ENCODE measurements at places on chromosomes 1 and 21.

DNA sequence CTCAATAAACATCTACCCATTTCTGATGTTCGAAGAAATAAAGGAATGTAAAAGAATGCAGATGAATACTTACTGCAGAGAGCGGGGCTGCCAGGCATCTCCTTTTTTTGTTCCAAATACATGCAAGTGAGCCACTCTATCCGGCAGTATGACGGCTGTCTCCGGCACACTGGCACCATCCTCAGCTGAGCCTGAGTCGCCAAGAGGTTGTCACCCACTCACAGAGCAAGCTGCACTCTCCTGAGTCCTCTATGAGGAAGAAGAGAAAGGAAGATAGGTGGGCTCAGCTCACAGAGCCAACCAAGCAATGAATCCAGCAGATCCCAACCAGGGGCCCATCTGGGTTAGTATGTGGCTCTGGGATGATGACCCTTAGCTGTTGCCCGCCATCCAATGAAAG, 65.3 kb downstream of the CD46 start:
- no peak for DNase-seq

GRCh38 chr1:16165073-16165364, 9.2 kb upstream of the EPHA2 start:
- no peak for DNase-seq

- peak; percentile 93 for DNase-seq
These were observed at the start of gene GABPB2 for GRCh38 chr1:151070474-151071276. Gene GABPB2, plus strand, starts transcription at chr1:151070761. Its CDS starts 17,429 bp downstream, at chr1:151088190.

DNA sequence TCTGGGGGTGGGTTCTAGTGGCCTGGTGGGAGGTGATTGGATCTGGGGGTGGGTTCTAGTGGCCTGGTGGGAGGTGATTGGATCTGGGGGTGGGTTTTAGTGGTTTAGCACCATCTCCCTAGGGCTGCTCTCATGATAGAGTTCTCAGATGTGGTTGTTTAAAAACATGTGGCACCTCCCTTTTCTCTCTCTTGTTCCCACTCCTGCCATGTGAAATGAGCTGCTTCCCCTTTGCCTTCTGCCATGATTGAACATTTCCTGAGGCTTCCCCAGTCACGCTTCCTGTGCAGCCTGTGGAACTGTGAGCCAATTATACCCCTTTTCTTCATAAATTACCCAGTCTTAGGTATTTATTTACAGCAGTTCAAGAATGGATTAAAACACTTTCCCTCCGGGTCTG, 327.3 kb upstream of the AJAP1 start:
- no peak for DNase-seq

DNA sequence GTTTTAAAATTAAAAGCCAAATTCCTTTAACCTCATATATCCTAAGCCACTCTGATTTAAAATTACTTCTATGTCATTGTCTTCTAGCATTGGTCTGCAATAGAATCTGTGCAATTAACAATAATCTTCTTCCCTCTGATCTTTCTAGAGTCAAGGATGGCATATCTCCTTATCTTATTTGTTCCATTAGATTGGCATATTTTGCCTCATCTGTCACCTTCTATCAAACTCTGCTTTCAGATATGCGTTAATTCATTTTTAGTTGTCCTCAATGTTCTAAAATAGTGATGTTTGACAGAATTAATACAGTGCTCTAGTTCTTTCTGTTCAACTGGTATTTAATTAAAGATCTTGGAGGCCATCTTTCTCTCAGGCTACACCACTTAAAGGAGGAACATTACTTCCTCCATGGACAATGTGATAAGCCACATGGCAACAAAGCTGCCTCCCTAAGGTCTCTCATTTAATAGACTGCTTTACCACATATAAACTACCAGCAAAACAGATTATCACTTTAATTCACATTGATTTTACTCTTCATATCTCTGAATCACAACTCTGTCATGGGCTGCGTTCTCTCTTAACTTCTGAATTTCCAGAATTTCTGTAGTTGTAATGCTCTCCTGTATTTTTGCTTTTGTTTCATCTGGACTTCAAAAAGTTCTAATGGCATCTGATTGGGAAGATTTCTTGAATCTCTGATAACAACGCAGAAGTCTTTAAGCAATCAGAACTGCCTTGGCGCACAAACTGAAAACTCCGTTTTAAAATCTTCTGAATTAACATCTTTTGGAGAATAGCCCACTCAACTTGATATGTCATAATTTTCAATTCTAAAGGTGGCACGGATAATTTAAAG, 2.8 kb downstream of the NRIP1 start:
- DNase-seq = no peak

- no peak for DNase-seq
These were observed 5.3 kb downstream of the SKI start for GRCh38 chr1:2233468-2233867.

- DNase-seq = no peak
These were observed 86.0 kb downstream of the LRRC53 start for GRCh38 chr1:74426208-74426937.

DNA sequence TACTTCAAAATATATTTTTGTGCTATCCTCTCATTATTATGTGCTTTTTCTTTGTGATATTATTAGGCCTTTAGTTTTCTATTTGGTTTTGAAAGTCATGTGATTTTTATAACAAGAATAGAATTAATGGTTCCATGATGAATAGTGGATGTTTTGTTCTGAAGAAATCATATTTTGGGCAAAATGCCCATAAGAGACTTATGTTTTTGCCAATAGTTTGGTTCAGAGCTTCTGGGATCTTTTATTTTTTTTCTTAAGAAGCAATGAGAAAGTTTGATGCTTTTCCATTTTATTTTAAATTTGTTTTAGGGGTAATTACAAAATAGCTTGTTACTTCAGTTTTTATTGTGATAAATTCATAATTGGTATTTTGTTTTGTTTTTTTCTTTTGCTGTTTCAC, 49.8 kb downstream of the LYPLAL1 start:
- DNase-seq = no peak

DNA sequence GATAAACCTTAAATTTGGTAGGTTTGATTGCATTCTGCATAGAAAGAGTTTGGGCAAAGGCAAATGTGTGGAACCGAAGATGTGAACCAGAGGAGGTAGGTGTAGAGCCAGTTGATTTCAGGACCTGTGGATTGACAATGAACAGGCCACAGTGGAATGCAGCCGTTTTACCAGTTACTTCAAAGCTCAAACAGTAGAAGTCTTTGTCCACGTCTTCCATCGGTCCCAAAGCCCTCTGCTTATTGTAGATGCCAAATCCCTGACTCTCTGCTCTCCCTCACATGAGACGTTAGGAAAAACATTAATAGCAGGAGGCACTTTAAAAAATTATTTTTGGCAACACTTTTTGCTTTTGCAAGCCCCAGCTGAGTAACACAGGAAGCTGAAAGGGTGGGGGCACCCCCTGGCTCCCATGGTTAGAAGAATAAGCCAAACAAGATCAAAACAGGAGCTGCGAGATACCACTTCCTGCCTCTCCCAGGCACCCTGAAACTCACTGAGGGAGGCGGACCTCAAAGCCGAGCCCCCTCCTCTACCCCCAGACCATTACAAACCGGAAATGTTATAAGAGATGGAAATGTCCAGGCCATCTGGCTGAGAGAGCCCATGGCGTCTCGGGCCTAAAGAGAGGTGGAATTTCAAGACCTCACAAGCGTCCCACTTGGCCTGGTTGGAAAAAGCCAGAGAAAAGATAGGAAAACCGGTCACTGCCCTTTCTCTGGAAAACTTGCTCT, 13.5 kb downstream of the TRAF3IP3 start:
- DNase-seq = peak; percentile 79

DNA sequence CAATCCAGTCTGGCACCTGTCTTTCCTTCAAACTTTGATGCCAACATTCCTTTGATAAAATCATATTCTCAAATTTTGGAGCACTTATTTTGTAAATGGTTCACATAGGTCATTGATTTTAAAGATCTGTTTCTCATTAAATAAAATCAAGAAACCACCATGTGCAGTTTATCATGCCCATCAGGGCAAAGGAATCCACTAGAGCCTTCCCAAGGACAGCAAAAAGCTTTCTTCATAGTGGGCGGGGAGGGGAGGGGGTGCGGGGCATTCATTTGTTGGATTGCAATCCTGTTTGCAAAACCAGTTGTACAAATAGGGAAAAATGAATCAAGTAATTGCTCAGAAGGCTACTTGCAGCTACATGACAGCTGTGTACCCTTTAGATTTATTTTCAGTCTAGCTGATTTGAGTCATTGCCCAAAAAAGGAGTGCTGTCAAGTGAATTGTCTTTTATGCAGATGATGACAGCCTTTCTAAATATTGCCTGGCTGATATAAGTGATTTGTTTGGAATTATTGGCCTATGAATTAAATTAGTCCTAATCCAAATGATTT, 23.0 kb downstream of the LRRC8B start:
- peak; percentile 53 for DNase-seq

- no peak for DNase-seq
These were observed 8.2 kb downstream of the THAP3 start for GRCh38 chr1:6632588-6633514.

GRCh38 chr1:64575881-64576676, 106.2 kb downstream of the CACHD1 start:
- DNase-seq = no peak

GRCh38 chr1:119729044-119729443, 17.3 kb downstream of the PHGDH start:
- no peak for DNase-seq

DNA sequence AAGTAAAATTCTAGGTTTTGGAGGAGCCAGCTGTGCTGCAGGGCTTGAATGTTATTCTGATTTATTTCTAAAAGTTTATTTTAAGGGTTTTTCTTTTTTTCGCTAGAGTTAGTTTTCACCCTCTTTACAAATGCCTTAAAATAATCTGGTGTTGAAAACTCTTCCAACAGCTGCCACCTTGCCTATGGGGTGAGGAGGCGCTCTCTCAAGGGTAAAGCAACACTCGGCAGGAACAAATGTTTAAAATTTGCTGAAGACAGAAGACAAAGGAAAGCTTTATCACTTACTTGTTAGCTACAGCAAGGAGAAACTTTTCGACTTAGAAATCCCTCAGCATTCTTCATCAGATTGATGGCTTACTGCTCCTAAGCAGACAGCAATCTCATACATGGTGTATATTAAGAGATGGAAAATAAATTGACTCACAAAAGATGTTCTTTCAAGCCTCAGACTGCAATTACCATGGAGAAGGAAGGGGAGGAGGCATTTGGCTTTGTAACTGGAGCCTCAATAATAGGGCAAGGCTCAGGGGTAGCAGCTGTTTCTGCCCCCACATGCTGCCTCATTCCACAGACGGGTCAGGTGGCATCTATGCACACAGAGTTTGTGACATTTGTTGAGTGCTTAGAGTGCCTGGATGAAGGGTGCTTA, 79.8 kb upstream of the RALGPS2 start:
- DNase-seq = no peak

DNA sequence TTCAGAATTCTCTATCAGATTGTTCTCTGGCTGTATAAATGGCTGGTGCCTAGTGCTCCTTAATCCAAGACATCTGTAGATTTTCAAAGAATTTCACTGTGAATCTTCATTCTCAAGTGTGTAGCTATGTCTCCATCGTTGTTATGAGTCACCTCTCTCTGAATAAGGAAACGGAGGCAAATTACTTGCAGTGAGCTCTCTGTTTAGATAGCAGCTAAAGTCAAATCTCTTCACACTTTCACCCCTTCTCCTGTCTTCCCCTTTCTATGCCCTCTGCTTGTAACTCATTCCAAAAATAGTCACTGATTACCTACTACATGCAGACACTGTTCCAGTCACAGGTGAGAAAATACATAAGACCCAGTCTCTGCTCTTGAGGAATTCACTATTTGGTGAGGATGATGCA, 39.7 kb downstream of the CHML start:
- DNase-seq = no peak

GRCh38 chr1:9086045-9086444, 16.6 kb upstream of the SLC2A5 start:
- DNase-seq = no peak

GRCh38 chr1:167173516-167174184, 47.0 kb upstream of the POU2F1 start:
- DNase-seq = no peak

DNA sequence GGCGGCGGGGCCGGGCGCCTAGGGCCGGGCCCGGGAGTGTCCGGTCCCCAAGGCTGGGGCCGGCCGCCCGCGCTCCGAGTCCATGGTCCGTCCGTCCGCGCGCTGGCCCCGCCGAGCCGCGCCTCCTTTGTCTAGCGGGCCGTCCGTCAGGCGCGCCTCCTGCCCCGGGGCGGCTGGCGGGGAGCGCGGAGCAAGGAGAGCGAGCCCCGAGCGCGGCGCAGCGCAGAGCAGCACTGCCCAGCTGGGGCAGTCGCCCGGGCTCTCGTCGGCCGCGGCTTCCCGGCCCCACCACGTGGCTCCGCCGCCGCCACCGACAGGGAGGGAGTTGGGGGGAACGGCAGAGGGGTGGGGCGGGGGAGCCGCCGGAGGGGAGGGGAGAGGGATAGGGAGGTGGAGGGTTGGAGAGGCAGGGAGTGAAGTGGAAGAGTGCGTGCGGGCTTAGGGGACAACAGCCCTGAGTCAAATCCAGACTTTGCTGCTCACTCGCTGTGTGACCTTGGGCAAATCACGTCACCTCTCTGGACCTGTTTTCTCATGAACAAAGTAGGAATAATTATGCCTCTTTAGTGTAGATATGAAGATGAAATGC, at the start of gene NKAIN1:
TSS of gene NKAIN1 (minus strand) at position 235 of the 589 bp plus-strand sequence. CDS start 340 bp downstream, outside the sequence.
- no peak for DNase-seq

DNA sequence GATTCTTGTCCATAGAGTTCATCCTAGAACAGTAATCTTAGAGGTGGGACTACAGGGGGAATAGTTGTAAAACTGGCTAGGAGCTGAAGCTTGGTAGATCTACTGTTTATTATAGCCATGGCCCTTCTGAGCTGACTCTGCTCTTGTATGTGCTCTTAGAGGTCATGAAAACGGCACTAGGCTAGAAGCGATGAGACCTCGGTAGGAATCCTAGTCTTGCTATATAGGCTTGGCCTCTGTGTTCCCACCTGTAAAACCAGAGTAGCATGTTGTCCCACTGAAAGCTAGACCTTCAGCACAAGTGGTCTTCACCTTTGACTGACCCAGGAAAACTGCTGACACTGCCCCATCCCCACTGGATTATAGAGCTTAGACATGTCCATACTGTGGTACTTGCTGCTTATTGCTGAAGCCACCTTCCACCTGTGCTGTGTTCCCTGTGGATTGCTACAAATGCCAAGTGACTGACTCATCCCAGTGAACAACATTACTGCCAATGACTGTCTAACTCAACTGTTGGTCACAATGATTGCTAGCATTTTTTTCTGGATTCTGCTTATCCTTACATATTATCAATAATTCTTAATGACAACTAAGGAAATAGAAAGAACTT, 23.0 kb upstream of the PIGC start:
- DNase-seq = no peak

Measured in activated T-cell treated with anti-CD3 and anti-CD28 coated beads, Interleukin-2, amount 50 U/mL, for 24 hours (primary cell).